ENCODE measurements at places on chromosomes 16 and 17.

DNA sequence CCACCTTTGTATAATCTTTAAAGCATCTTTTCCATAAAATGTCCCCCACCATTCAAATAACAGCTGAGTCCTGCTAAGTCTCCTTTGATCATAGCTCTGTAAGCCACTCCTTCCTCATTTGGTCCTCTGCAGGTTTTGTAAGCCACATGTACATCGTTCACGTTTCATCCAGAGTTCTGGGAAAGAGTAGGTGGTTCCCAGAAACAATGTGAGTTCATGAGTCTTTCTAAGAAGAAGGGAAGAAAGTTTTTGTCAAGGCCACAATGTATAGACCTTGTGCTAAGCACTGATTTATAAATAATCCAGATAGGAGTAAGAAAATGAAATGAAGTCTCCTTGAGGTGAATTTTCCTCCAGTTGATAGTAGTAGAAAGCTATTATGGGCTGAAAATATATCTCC is 8.7 kb upstream of the ANKS4B start:
- DNase-seq: no peak

DNA sequence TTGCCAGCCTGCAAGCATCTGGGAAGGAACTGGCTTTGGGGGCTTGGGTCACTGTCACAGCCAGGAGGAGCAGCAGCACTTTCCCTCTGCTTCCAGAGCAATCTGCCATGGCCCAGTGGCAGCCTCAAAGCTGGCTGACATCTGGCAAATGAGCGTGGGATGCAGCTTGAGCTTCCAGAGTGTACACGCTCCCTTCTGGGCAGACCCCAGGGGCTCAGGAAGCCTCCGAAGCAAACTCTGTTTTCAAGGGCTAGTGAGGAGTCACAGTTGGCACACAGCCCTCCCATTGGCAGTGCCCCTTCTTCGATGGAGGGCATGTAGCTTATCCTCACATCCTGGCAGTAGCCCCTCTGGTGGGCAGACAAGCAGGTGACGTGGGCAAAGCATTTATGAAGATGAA is 249.6 kb downstream of the ENGASE start:
- no peak for DNase-seq

DNA sequence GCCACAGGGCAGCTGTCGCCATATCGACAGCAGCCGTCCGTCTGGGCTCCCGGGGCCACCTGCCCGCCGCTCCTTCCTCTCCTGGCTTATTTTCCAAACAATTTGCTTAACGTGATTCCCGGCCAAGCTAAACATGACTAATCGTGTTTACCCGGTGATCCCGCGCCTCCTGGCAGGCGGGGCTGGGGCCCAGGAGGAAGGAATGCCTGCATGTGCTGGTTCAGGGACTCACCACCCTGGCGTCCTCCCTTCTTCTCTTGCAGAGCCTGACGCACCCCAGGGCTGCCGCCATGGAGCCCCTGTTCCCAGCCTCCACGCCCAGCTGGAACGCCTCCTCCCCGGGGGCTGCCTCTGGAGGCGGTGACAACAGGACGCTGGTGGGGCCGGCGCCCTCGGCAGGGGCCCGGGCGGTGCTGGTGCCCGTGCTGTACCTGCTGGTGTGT is 6.1 kb downstream of the SSTR5 start:
- no peak for DNase-seq

- no peak for DNase-seq
These were observed 1.0 kb upstream of the CSNK2A2 start for GRCh38 chr16:58198803-58199411.

- no peak for DNase-seq
These were observed 117.4 kb upstream of the SMURF2 start for GRCh38 chr17:64779376-64780095.

DNA sequence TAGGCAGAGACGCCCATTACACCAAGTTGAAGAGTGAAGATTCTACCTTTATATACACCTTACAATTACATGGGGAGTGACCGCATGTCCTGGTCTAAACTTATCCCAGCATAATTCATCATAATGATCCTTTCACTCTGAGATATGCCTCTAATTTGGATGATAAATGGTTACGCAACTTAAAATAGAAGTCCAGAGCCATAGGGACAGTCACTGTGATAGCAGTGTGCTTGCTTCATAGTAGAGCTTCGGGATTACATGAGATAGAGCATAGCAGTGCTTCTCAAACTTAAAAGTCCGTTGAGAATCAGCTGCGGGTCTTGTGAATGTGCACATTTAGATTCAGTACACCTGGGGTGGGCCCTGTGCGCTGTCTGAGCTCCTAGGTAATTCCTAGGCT is 16.9 kb downstream of the USP10 start:
- no peak for DNase-seq

GRCh38 chr16:54891346-54891745 is 39.3 kb upstream of the IRX5 start:
- no peak for DNase-seq

DNA sequence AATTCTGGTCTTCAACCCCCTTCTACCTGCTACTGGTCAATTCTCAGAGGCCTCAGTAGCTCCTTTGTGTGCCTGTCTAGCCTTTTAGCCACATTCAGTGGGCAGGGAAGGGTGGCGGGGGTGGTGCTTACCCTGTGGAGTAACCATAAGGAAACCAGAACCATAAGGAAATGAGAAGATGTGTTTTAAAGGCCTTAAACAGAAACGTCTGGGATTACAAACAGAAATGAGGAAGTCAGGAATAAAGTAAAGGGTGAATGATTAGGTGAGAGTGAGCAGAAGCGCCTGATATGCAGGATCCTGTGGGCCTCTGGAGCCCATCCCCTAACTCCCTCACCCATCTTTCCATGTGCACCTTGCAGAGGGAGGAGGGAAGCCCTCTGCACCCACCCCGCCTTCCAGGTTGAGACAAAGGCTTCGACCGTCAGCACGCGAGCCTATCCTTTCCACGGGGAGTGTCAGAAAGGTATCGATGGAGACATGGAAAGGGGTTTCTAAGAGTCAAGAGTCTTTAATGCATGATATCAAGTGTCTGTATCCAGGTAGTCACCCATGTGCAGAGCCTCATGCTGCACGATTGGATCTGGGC is 20.4 kb downstream of the KIAA0513 start:
- no peak for DNase-seq

- DNase-seq: no peak
These were observed 98.2 kb downstream of the CYLD start for GRCh38 chr16:50839920-50840729.

GRCh38 chr17:39971076-39971603 is 8.3 kb downstream of the GSDMA start:
- DNase-seq: no peak

- DNase-seq: no peak
These were observed 224.2 kb downstream of the PARN start for GRCh38 chr16:14405611-14406537.

GRCh38 chr17:42617956-42618431 is 8.5 kb downstream of the TUBG1 start:
- no peak for DNase-seq

- DNase-seq: no peak
These were observed 8.7 kb downstream of the SNX29 start for GRCh38 chr16:11985250-11985649.

GRCh38 chr17:63832455-63832854 is 5.0 kb upstream of the FTSJ3 start:
- no peak for DNase-seq

DNA sequence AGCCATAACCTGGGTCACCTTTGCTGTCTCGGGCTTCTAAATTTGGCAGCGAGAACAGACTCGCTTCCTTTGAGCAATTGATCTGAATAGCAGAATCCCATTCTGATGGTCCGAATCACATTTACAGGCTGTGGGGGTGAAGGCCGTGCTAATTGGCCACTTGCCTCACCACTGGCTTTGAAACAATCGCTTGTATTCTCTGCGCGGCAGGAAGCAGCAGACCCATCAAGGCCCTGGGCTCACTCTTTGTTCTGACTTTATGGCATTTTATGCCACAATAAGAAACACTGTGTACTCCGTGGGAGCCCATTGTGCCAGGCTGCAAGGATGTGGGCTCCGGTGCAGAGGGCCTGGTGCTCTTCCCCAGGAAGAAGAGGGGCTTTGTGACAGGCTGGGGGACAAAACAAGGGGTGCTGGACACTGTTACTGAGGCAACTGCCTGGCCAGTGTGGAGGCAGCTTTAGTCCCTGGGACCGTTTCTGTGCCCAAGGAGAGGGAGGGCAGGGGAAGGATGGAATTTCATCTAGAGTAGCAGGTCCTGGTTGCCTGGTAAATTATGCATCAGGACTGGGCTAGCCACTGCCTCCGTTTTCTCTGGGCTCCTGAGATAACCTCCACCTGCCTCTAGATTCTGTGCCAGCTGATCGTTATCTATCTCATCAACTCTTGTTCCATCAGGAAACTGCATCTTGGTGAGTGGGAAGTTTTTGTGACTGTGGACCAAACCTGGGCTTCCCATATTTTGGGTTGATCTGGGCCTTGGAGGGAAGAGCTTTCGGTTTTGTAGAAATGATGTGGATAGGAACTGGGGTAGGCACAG is 78.5 kb downstream of the MRC2 start:
- no peak for DNase-seq

- DNase-seq: no peak
These were observed 1.5 kb downstream of the MINK1 start for GRCh38 chr17:4834681-4835020.

- DNase-seq: no peak
These were observed 68.8 kb downstream of the MRC2 start for GRCh38 chr17:62696256-62696655.

GRCh38 chr17:75295201-75296158 is 6.2 kb upstream of the SLC25A19 start:
- no peak for DNase-seq

DNA sequence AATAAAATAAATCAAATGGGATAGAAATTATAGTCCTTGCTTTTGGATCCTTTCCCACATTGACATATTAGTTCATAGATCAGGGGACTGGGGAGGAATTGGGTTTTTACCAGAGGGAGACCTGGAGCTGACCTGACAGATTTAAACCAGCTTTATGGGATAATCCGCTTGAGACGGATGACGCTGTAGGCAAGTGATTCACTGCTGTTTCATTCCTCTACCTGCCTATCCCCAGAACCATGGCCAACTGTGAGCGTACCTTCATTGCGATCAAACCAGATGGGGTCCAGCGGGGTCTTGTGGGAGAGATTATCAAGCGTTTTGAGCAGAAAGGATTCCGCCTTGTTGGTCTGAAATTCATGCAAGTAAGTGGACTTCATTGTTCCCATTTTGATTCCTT is 2.1 kb downstream of the NME1 start:
- no peak for DNase-seq

GRCh38 chr17:36608794-36609497 is 7.6 kb downstream of the MRM1 start:
- DNase-seq: no peak

DNA sequence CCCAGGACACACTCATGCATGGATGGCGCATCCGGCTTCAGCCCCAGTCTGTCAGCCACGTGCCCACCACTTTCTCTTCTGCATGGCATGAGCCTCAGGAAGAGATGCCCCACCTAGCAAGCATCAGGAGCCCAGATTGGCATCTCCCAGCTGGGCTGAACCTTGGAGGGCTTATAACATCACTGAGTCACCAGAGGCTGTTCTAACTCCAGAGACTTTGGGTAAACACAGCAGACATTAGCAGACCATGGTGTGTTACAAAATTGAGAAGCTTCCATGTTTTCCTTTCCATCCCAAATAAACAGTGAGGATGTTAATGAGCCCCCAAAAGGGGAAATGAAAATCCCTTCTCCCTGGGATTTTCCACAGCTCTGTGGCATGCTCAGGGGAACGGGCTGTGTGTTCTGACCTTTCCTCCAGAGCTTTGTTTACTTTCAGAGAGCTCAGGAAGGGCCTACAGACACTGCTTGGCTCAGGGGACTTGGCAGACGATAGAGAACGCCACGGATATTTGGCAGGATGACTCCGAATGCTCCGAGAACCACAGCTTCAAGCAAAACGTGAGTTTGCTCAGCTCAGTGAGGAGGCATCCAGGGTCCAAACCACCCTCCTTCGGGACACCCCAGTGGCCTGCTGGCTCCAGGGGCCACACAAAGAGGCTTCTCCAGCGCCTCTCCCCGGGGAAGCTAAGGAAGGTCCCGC is 16.5 kb downstream of the GLP2R start:
- DNase-seq: peak; percentile 57

DNA sequence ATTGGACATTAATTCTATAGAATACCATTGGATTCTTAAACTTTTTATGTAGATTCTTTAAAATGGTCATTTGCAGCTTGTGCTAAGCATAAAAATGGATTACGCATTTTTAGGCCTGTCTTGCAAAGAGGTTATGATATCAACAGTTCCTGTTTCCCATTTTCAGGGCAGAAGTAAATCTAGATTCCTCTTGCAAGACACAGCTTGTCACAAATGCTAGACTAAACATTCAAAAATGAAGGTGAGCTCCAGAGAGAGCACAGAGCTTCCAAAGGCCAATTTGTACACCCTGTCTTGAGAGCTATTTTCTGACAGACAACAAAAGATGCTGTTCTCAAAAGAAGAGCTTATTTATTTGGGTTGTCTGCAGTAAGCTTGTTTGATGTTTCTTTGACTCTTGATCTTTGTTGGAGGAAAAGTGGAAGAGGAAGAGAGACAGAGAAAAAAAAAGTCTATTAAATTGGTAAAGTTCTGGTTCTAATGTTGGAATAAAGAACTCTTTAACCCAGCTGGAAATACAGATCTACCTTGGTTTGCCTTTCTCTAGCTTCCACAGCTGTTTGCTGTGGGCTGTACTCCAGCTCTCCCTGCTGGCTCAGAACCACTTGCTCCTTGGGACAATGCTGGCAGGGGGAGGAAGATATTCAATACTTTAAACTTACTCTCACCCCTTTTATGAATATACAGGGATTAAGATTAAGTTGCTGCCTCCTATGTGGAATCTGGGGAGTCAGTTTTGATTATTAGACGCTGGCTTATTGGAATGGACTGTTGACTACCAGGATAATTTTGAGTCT is 651.8 kb downstream of the CDH11 start:
- no peak for DNase-seq

DNA sequence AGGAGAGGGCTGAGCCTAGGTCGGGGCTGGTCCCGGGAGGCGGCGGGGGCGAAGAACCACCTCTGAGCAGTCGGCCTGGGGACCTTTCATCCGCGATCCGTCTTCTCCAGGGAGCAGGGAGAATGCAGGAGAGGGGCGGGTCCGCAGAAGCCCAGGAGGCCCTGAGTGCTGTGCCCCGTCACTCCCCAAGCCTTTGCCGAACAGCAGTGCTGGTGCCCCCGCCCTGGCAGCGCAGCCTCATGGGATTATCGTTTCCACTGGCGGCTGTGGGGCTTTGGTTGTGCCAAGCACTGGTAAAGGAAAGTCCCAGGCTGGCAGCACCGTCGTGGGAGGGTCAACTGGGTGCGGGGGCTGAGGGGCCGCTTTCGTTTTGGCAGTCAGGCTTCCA is 631 bp downstream of the TBL3 start:
- no peak for DNase-seq

DNA sequence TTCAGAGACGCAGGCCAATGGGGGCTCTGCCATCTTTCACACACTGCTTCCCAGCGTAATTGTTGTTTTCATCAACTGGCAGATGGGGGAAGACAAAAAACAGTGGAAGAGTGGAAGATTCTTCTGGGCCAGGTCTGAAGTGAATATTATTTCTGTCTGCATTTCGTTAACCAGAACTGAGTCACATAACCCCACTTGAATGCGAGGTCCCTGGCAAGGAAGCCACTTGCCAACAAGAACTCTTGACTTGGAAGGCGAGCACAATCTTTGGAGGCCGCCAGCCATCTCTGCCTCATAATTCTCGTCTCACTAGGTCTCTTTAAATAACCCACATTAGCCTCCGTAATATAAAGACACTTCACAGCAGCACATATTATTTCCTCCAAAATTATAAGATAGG is 75.4 kb downstream of the CYB561 start:
- no peak for DNase-seq
